ENCODE measurements at places on chromosomes 1 and 21.

GRCh38 chr1:31602081-31602480 lies 15.4 kb upstream of the HCRTR1 start:
- no peak for DNase-seq

DNA sequence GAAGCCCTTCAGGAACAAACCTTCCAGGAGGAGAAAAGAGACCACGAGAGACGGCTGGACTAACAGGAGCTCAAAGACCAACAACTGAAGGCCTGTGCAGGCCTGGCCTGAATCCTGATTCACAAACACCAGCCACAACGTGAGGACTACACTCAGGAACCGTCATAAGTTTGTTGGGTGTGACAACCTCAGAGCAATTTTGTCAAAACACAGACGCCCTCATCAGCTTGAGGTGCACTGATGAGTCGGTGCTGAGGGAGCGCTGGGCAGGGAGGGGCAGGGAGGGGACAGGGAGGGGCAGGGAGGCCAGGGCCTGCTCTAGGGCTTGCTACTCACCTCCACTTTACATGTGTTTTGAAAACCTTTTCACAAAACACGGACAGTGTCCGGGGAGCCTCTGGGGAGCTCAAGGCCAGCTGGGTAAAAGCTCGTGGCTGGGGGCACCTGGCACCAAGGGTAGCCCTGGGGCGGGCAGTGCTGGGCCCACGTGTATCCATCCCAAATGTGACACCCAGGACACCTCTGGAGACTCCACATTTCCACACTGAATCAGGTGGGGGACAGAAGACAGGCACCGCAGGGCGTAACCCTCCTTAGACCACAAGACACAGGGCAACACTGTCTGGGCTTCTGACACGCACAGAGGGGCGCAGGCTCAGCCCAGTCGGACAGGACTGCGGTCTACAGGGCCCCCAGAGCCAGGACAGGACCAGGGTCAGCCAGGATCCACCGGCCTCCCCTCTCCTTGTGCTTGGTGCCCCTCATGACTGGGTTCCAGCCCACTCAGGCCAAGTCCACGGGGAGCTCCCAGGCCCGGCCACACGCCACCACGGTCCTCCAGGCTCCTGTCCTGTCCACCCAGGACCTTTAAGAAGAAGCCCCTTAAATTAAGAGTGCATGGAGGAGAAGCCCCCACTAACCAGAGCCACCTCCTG lies 16.5 kb downstream of the LSS start:
- DNase-seq, result no peak

DNA sequence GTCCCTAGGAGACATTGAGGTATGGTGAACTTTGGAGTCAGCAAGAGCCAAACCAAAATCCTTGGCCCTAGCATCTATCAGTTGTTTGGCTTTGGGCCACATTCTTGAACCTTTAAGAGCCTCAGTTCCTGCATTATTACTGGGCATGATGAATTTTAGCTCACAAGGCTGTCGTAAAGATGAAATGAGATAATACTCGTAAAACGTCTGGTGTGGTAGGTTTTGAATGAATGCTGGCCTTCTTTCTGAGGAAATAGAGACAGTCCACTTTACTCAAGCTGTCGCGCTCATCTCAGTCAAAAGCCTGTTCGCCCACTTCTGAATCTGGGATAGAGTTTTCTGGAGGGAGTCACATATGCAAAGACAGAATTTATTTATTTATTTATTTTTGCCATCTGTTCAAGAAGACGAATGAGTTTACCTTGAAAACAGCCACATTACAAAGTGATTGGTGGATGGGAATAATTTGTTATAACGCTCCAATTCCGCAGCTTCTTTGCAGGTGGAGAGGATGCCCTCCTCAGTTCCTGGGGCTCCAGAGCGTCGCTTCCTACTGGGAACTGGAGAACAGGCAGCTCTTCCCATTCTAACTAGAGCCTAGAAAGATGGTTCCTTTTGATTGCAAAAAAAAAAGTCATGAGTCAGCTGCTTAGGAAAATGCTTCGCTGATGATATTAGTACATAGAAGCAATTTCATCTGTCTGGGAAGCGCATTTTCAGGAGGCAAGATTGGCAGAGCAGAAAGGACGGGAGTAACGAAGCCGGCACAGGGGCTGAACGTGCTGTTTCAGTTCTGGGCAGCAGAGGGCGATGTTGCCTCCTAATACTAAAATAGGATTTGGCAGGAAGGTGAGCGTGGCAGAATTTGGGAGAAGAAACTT lies 49.9 kb upstream of the CYP2J2 start:
- DNase-seq, result no peak

- no peak for DNase-seq
Measured at GRCh38 chr1:103497404-103497803, 28.1 kb upstream of the RNPC3 start.

DNA sequence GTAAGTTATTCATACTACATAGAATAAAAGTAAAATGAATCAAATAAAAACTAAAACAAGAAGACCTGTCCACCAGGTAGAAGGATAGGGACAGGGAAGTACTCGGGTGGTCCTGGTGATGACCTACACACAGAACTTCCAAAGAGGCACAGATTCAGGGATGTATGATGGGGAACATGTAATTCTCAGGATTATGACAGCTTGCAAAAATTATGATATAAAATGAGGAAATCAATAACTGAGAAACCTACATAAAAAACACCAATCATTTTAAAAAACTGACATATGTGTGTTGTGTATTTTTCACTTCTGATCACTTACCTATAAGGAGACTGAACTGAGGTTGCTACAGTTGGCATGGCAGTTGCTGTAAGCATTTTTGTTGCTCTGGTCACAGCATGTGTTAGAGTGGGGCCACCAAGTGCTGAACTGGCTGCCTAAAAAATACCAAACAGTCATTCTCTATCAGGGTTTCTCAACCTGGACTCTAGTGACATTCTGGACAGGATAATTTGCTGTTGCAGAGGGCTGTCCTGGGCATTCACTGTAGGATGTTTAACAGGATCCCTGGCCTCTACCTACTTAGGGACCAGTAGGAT lies 73.8 kb downstream of the USP24 start:
- DNase-seq, result no peak

- DNase-seq, result peak; percentile 81
Measured at GRCh38 chr1:171220081-171220420, 28.2 kb upstream of the FMO1 start.
